ENCODE measurements at places on chromosomes 11 and 22.

DNA sequence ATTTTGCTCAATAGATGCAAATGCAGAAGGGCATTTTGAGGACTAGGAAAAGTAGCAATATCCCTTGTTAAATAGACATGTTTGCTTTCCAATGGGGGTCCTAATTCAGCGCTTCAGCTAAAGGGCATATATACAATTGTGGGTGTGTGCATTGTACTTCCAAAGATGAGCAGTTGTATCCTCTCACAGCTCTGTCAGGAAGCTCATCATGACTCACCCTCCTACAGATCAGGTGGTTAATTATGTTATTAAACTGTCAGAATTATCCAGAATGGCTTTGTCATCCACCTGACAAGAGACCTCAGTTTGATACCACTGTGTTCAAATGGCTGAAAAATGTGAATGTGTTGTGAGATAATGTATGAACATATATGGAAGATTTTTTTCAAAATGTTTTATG lies 252.2 kb upstream of the MTNR1B start:
- no peak for DNase-seq

GRCh38 chr11:73204711-73205121 lies 13.4 kb upstream of the P2RY2 start:
- DNase-seq: no peak

DNA sequence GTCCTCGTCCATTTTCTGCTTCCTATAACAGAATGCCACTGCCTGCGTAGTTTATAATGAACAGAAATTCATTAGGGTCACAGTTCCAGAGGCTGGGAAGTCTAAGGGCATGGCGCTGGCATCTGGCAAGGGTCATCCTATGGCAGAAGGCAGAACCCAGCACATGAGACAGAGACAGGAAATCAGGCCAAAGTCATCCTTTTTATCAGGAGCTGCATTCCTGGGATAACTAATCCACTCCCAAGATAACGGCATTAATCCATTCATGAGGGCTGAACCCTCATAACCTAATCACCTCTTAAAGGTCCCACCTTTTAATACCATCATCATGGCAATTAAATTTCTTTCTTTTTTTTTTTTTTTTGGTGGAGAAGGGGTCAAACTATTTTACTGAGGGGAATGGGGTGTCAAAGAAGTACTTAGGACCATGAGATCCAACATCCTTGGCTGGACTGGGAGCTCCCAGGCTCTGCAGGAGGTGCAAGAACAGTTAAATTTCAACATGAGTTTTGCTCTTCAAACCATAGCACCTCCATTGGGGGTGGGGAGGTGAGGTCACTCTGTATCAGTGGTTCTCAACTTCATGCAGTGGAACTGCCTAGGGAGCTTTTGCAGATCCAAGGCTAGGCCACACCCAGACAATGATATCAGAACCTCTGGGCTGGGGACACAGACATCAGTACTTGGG lies 4.4 kb downstream of the TMEM109 start:
- no peak for DNase-seq

DNA sequence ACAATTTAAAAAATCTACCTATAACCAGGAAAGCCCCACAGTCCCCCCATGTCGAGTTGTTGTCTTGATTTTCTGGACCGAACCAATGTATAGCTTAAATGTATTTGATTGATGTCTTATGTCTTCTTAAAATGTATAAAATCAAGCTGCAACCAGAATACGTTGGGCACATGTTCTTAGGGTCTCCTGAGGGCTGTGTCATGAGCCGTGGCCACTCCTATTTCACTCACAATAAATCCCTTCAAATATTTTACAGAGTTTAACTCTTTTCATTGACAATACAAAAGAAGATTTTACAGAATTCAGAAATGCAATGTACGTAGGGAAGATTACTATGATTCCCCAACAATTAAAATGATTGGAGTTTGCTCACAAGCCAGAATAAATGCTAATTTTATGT lies 428.7 kb upstream of the RAG2 start:
- no peak for DNase-seq

DNA sequence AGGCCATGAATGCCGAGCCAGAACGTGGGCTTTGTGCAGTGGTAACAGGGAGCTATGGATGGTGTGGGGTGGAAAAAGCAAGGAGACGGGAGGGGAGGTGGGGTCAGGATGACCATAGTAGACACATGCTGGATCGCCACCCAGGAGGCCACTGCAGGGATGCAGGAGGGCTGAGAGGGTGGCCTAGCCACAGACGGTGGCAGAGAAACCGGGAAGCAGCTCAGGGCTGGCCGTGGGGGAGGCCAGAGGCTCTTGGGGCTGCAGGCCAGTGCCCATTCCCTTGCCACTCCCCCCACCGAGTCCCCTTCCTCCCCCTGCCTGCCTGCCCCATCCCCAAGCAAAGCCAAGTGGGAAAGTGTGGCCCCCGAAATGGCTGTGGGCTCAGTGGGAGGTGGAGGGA lies 59.1 kb upstream of the TCF20 start:
- no peak for DNase-seq

- DNase-seq: no peak
These were observed 71.8 kb downstream of the STIM1 start for GRCh38 chr11:3927129-3927796.

DNA sequence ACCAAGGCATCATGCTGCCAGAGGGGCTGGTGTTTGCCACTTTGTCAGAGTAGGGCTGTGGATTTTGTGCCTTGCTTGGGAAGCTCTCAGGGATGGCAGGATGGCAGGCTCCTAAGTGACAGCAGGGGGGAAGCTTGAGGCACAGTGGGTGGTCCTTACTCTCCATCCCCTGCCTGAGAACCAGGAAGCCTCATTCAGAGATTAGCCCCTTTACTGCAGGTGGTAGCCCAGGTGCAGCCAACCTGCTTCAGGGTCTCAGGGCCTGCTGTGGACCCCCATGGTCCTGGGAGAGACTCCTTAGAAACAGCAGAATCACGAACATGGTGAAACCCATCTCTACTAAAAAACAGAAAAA lies 8.9 kb upstream of the ST3GAL4 start:
- no peak for DNase-seq

Measured in NCI-H510A treated with DMSO at 0.1 percent for 48 hours (cell line).